CD8-positive, alpha-beta memory T cell (primary cell): ENCODE measurements at places on chromosomes 16 and 17.

- DNase-seq = peak; percentile 46
- H3K27ac ChIP-seq = no peak overlapping the region
- peaks cover 9% of the 10 kb centered on the region for H3K4me1 ChIP-seq
- peaks cover 41% of the 10 kb centered on the region for H3K36me3 ChIP-seq
- no peaks in the 10 kb centered on the region for H3K27me3 ChIP-seq
Observed at GRCh38 chr17:63751806-63752205, 10.2 kb upstream of the STRADA start.

DNA sequence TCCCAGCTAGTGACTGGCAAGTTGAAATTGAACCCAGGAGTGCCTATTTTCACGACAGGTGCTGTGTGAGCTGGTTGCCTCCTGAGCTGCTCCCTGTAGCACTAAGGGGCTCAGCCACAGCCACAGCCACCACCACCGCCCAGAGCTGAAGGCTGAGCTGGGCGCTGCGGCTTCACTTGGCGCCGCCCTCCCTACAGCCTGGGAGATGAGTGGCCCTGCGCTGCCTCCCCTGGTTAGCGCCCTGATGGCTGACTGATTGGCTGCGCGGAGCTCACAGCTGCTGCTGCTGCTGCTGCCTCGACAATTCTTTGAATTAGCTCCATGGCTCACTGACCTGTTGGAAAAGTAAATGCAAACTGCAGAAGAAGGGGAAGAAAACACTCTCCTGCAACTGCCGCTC is 91.8 kb upstream of the TMEM132E start:
- H3K4me1 ChIP-seq = no peaks in the 10 kb centered on the region
- no peak for DNase-seq
- H3K27me3 ChIP-seq = peaks cover 4% of the 10 kb centered on the region
- no peaks in the 10 kb centered on the region for H3K36me3 ChIP-seq

DNA sequence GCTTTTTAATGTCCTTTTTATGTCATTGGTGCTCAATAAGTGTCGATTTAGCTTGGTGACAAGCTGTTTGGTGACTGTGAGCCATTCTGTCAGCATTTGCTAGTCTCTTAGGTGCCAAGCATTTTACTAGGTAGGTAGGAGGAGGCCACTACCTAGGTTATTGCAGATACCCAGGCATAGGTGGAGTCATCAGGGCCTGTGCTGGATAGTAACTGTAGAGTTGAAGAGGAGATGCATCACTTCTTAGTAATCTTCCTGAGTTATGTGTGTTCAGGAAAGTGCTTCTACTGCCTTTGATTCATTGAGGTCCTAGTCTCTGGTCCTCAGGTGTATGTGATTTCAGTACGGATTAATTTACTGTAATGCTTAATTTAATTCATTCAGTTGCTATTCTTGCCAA is 17.7 kb downstream of the USP10 start:
- no peaks in the 10 kb centered on the region for H3K36me3 ChIP-seq
- DNase-seq = no peak
- H3K4me3 ChIP-seq = no peak overlapping the region
- no peaks in the 10 kb centered on the region for H3K27me3 ChIP-seq

GRCh38 chr16:78448658-78449271 is 349.3 kb downstream of the WWOX start:
- H3K27ac ChIP-seq = no peak overlapping the region
- no peaks in the 10 kb centered on the region for H3K27me3 ChIP-seq
- no peaks in the 10 kb centered on the region for H3K4me1 ChIP-seq
- no peak overlapping the region for H3K4me3 ChIP-seq

GRCh38 chr17:58513267-58513964 is 1.0 kb downstream of the MTMR4 start:
- no peaks in the 10 kb centered on the region for H3K27me3 ChIP-seq
- DNase-seq = no peak
- H3K36me3 ChIP-seq = peaks cover 43% of the 10 kb centered on the region
- H3K27ac ChIP-seq = peak overlapping the region; percentile 51
- H3K4me1 ChIP-seq = peaks cover 38% of the 10 kb centered on the region
- H3K4me3 ChIP-seq = peak overlapping the region; percentile 67

- no peaks in the 10 kb centered on the region for H3K36me3 ChIP-seq
- H3K27me3 ChIP-seq = no peaks in the 10 kb centered on the region
- H3K4me1 ChIP-seq = no peaks in the 10 kb centered on the region
- H3K4me3 ChIP-seq = no peak overlapping the region
Observed at GRCh38 chr16:12182212-12182611, 205.7 kb downstream of the SNX29 start.

DNA sequence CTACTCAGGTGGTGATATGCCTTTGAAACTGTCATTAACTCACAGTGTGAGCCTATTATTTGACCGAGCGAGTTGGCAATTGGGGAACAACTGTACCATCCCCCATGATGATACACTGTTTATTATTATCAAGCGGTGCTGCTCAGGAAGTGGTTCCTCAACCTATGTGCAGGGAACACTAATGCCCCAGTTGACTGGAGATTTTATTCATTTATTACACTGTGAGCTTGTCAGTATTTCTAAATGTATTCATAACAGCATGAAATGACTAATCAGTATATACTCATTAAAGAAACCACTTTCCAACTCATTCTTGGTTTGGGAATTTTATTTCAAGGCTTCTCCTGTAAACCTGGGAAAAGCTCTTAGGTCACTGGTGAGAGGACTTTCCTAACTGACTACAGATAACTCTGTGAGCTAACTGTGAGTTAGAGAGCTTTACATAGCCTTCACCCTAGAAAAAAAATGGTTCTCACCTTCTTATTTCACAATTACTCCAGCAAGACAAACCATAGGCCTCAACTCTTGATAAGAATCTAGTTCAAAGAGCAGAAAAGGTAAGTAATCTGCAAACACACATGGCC is 42.4 kb downstream of the NXPH3 start:
- peaks cover 48% of the 10 kb centered on the region for H3K36me3 ChIP-seq
- no peak overlapping the region for H3K4me3 ChIP-seq
- H3K4me1 ChIP-seq = no peaks in the 10 kb centered on the region
- H3K27ac ChIP-seq = no peak overlapping the region
- DNase-seq = no peak

DNA sequence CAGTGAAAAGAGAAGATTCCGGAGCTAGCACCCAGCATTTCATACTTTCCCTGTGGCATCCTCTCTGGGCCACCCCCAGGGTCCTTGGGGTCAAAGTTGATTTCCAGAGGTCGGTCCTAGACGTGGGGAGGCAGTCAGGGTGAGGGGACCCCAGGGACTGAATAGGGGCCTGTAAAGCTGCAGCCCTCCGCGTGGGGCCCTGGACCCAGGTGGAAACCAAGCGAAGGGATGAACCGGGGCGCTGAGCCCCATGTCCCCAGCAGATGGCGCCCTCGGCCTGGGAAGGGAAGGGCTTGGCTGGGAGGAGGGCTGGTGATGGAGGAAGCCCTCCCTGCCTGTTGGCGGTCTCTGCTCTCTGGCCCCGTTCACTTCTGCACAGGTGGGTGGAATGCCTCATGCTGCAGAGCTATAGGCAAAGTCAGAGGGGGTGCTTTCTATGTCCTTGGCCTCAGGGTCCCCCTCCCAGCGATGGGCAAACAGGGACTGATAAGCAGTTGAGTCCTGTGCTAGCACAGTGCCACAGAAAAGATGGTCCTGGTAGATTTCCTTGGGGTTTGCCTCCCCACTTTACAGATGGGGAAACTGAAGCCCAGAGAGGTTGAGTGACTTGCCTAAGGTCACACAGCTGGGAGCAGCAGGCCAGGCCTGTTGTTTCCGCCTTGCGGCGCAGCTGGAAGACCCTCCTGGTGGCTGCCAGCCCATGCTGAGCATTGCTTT is 163.4 kb upstream of the CIBAR2 start:
- H3K36me3 ChIP-seq = no peaks in the 10 kb centered on the region
- H3K27ac ChIP-seq = no peak overlapping the region
- DNase-seq = peak; percentile 38
- H3K27me3 ChIP-seq = no peaks in the 10 kb centered on the region
- no peaks in the 10 kb centered on the region for H3K4me1 ChIP-seq
- no peak overlapping the region for H3K4me3 ChIP-seq

- no peaks in the 10 kb centered on the region for H3K36me3 ChIP-seq
- H3K4me1 ChIP-seq = no peaks in the 10 kb centered on the region
- no peak overlapping the region for H3K4me3 ChIP-seq
- no peak for DNase-seq
- no peak overlapping the region for H3K27ac ChIP-seq
Observed at GRCh38 chr17:42163696-42164407, 9.1 kb upstream of the RAB5C start.

DNA sequence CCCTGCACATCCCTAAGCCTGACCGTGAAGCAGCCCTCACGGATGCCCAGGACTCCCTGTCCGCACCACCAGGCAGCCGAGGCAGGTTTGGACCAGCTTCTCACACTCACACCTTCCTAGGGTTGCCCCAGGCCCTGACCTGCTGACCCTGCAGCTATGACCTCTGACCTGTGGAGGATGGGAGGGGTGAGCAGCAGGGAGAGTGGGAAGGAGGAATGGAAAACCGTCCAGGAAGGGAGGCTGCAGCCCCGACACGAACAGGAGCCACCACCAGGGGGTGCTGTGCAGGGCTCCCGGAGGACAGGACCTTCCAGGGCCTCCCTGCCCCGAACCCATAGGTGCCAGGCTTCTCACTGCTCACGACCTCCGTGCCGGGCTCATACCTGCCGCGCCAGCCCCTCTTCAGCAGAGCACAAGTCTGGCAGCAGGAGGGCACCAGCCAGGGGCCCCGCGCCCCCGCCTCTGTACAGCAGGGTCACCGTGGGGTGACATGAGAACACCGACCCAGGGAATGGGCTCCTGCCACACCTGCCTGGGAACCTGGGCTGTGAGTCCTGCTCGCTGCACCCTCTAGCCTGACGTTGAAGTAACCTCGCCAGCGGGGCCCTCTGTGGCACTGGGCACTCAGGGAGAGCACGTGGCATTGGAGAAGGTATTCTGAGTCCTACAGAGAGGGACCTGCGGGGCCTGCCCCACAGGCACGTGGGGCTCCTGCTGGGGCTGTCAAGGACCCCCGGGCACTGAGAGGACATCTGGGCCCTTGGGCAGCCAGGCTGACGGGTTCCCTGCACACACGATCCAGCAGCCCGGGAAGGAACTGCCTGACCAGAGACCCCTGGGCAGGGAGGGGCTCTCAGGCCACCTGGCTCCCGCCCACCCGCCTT is 37.6 kb downstream of the CTU2 start:
- H3K27me3 ChIP-seq = no peaks in the 10 kb centered on the region
- no peak overlapping the region for H3K4me3 ChIP-seq
- peak; percentile 59 for DNase-seq
- no peaks in the 10 kb centered on the region for H3K36me3 ChIP-seq
- H3K4me1 ChIP-seq = peaks cover 30% of the 10 kb centered on the region
- H3K27ac ChIP-seq = no peak overlapping the region

GRCh38 chr16:24045641-24046040 is 209.9 kb downstream of the PRKCB start:
- H3K27ac ChIP-seq = no peak overlapping the region
- no peaks in the 10 kb centered on the region for H3K27me3 ChIP-seq
- H3K4me3 ChIP-seq = no peak overlapping the region

- peak; percentile 22 for DNase-seq
- H3K27ac ChIP-seq = no peak overlapping the region
- H3K4me3 ChIP-seq = peak overlapping the region; percentile 5
- peaks cover 7% of the 10 kb centered on the region for H3K4me1 ChIP-seq
Observed at GRCh38 chr17:38674014-38674748, 576 bp downstream of the EPOP start.

- H3K36me3 ChIP-seq = no peaks in the 10 kb centered on the region
- no peak overlapping the region for H3K27ac ChIP-seq
- no peak for DNase-seq
- no peak overlapping the region for H3K4me3 ChIP-seq
Observed at GRCh38 chr17:48470388-48471034, 40.5 kb upstream of the SKAP1 start.

- no peak overlapping the region for H3K4me3 ChIP-seq
- no peak overlapping the region for H3K27ac ChIP-seq
- H3K4me1 ChIP-seq = no peaks in the 10 kb centered on the region
- peaks cover 13% of the 10 kb centered on the region for H3K36me3 ChIP-seq
- no peak for DNase-seq
Observed at GRCh38 chr16:15874745-15875314, 13.6 kb downstream of the CEP20 start.

GRCh38 chr16:28130099-28131088 is 66.9 kb upstream of the GSG1L start:
- DNase-seq = no peak
- H3K36me3 ChIP-seq = peaks cover 91% of the 10 kb centered on the region
- H3K4me3 ChIP-seq = no peak overlapping the region
- no peaks in the 10 kb centered on the region for H3K4me1 ChIP-seq

- H3K4me1 ChIP-seq = no peaks in the 10 kb centered on the region
- no peak overlapping the region for H3K27ac ChIP-seq
- peaks cover 36% of the 10 kb centered on the region for H3K36me3 ChIP-seq
Observed at GRCh38 chr17:4204710-4205173, 59.0 kb downstream of the ANKFY1 start.

DNA sequence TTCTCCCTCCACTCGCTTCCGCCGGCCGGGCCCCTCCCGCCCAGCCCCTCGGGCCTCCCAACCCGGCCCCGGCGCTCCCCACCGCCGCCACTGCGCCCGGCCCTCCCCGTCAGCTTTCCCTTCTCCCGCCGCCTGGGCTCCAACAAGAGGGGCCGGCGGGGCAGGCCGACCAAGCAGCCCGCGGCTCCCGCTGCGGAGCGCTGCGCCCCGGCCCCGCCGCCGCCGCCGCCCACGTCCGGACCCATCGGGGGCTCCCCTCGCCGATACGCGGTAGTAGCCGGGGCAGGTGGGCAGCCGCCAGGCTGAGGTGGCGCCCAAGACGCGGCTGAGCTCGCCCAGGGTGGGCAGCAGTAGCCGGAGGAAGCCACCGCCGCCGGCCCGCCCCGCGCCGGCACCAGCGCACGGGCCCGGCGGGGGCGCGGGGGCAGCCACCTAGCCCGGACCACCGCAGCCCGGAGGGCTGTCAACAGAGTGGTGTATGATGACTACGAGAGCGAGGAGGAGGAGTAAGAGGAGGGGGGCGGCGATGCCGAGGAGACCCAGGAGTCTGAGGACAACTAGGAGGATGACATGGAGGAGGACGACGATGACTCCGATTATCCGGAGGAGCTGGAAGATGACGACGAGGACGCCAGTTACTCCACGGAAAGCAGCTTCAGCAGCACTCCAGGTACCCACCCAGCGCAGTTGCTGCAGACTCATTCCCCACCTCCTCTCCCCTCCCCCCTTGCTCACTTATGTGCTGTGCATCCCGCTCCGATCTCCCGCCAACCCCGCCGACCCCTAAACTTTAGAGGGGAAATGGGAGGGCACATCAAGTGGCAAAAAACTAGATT is 498 bp downstream of the LRRC37B start:
- no peaks in the 10 kb centered on the region for H3K27me3 ChIP-seq
- H3K27ac ChIP-seq = peak overlapping the region; percentile 70
- peak; percentile 14 for DNase-seq
- H3K4me3 ChIP-seq = peak overlapping the region; percentile 93
- no peaks in the 10 kb centered on the region for H3K36me3 ChIP-seq

- no peak for DNase-seq
- H3K4me1 ChIP-seq = no peaks in the 10 kb centered on the region
- H3K4me3 ChIP-seq = no peak overlapping the region
- H3K27ac ChIP-seq = peak overlapping the region; percentile 28
- no peaks in the 10 kb centered on the region for H3K36me3 ChIP-seq
Observed at GRCh38 chr17:30344283-30345088, 10.6 kb upstream of the TMIGD1 start.

GRCh38 chr17:48123776-48124388 is 16.3 kb downstream of the SNX11 start:
- DNase-seq = no peak
- H3K27ac ChIP-seq = no peak overlapping the region
- no peaks in the 10 kb centered on the region for H3K27me3 ChIP-seq
- H3K4me1 ChIP-seq = no peaks in the 10 kb centered on the region
- H3K4me3 ChIP-seq = no peak overlapping the region

- H3K27ac ChIP-seq = no peak overlapping the region
- H3K27me3 ChIP-seq = no peaks in the 10 kb centered on the region
- no peaks in the 10 kb centered on the region for H3K4me1 ChIP-seq
Observed at GRCh38 chr16:14175086-14175485, 104.0 kb downstream of the MRTFB start.

- H3K4me3 ChIP-seq = peak overlapping the region; percentile 50
- peaks cover 21% of the 10 kb centered on the region for H3K4me1 ChIP-seq
- H3K27ac ChIP-seq = no peak overlapping the region
- DNase-seq = peak; percentile 22
- H3K27me3 ChIP-seq = no peaks in the 10 kb centered on the region
Observed at GRCh38 chr17:72719578-72720493, 372.7 kb downstream of the SLC39A11 start.
